Motor neuron (in vitro differentiated cells): ENCODE measurements at places on chromosomes 3 and 15.

- ATAC-seq, result no peak
These were observed 128.9 kb downstream of the CHL1 start for GRCh38 chr3:325495-325894.

- no peak for ATAC-seq
These were observed 8.0 kb downstream of the CCDC14 start for GRCh38 chr3:123952844-123953520.

- ATAC-seq, result no peak
These were observed 47.1 kb downstream of the ERC2 start for GRCh38 chr3:56421205-56421604.

DNA sequence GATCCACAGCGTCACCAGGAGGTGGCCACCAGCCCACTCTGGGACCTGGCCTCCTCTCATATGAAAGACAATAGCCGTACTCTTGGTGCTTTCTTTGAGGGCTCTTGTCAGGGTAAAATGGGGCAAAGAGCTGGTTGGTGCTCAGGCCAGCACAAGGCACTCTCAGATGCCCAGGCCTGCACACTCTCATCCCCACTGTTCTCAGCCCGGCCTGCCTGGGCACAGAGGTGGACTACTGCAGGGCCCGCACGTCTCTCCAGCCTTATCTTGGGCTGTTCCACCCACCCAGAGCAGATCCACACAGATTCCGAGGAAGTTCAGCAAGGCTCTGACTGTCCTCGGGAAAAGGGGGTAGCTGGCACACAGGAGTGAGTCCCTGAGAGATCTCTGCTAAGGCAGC lies 122.8 kb upstream of the PRR20G start:
- ATAC-seq, result no peak

- ATAC-seq, result no peak
These were observed 278.7 kb upstream of the GOLGA6L4 start for GRCh38 chr15:83956887-83957286.

GRCh38 chr15:42736178-42736792 lies 643 bp downstream of the CDAN1 start:
- ATAC-seq, result peak; percentile 34

GRCh38 chr15:61871926-61872522 lies 188.2 kb downstream of the VPS13C start:
- peak; percentile 45 for ATAC-seq

DNA sequence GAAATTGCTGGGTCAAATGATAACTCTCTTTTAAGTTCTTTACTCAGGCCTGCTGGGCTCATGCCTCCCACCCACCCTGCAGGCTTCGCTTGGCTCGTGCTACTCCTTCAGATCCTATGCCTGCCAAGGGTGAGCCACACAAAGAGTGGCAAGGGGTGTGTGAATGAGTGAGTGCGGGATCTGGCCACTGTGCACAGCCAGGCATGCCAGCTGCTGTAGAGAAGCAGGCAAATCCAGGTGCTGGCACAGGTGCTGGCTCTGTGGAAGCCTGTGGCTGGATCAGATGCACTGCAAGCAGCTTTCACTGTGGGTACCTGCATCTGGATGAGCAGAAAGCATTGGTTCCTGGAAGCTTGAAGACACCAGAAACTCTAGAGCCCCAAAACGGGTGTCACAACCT lies 1055.7 kb upstream of the EPHA6 start:
- no peak for ATAC-seq

GRCh38 chr3:122975924-122976293 lies 51.7 kb downstream of the SEMA5B start:
- ATAC-seq, result no peak

DNA sequence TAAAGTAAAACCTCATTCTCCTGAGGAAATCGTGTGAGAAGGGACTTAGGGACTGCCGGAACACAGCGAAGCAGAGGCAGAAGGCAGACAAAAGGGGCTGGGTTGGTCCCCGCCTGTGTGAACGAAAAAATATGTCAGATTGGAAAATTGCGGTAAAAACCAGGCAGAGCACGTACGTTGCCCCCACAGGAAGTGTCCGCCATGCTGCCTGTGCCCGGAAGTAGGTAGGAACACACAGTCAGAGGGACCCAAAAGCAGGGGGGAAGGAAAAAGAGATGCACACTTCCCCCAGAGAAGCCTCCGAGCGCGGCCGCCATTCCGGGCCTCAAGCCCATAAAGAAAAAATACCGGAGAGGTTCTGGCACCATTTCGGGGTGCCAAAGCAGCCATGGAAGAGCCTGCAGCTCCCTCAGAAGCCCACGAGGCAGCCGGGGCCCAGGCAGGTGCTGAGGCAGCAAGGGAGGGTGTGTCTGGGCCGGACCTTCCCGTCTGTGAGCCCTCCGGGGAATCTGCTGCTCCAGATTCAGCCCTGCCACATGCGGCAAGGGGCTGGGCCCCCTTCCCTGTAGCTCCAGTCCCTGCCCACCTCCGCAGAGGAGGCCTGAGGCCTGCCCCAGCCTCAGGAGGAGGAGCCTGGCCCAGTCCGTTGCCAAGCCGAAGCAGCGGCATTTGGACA lies at the start of gene MKRN3:
Gene MKRN3, plus strand, starts transcription at position 280 of the 676 bp plus-strand sequence. Its CDS starts 109 bp downstream, at position 389.
- ATAC-seq, result peak; percentile 72

GRCh38 chr3:72275331-72275751 lies 490.4 kb upstream of the PROK2 start:
- peak; percentile 61 for ATAC-seq

- peak; percentile 76 for ATAC-seq
These were observed 42.9 kb upstream of the APH1B start for GRCh38 chr15:63234451-63234870.

- ATAC-seq, result peak; percentile 4
These were observed 794 bp downstream of the ARPP19 start for GRCh38 chr15:52567871-52568600.

DNA sequence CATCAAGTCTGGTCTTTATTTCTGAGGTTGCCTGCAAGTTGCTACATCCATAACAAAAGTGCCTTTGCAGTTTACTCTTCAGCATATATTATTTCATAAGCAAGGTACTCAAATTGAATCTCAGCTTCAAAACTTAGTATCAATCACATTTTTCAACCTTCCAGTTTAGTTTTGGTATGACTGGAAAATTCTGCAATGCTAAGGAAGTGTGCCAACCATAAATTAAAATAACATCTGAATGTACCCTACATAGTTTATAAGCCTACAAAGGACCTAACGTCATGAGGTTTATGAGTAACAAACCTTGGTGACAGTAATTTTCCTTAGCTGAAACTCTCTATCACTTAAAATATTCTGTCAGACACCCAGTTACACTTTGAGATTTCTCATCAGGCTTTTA lies 62.8 kb downstream of the THBS1 start:
- ATAC-seq, result no peak

- no peak for ATAC-seq
These were observed 273.3 kb downstream of the ZNF385D start for GRCh38 chr3:21477541-21478288.

- no peak for ATAC-seq
These were observed 473.9 kb upstream of the THBS1 start for GRCh38 chr15:39106950-39107349.

- no peak for ATAC-seq
These were observed 73.1 kb upstream of the FEZF2 start for GRCh38 chr3:62446337-62446940.

DNA sequence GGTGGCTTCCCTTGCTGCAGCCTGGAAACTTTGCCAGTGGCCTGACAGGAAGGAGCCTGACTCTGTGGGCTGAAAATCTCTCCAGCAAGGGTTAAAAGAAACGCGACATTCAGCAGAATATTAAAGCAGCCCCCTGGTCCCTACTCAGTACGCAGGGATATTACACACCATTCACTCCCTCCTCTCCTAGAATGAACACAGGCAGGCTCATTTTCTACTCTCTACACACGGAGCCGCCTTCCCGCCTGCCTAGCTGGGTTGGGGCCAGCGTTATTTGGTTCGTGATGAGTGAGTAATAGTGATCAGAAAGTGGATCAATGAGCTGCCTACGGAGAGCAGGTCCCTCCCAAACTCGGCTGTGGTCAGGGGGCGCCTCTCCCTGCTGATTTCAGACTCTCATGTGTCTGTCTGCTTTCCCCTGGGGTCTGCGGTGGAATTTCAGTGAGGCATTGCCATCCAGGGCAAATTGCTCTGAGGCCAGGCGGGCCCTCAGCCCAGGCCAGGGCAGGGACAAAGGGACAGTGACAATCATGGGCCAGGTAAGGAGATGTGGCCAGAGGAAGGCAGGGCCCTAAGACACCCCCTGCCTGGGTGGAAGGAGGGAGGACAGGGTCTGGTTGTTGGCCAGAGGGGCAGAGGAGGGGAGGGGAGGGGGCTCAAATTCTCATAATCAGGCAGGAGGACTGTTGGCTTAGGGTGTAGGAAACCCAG lies 2.8 kb downstream of the EPHB1 start:
- ATAC-seq, result no peak

DNA sequence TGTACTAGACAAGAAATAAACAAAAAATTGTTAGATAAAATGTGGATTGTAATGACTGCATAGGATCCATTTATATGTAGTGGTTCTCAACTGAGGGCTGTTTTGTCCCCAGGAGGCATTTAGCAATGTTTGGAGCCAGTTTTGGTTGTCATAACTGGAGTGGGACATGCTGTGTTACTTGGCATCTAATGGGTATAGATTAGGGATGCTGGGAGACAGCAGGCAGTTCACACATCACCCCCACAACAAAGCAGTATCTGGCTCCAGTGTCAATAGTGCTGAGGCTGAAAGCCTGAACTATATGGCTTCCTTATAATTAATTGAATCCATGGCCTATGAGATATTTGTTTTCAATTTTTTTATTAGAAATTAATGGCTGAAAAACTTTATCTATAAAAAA lies 72.0 kb upstream of the SAMMSON start:
- ATAC-seq, result no peak

DNA sequence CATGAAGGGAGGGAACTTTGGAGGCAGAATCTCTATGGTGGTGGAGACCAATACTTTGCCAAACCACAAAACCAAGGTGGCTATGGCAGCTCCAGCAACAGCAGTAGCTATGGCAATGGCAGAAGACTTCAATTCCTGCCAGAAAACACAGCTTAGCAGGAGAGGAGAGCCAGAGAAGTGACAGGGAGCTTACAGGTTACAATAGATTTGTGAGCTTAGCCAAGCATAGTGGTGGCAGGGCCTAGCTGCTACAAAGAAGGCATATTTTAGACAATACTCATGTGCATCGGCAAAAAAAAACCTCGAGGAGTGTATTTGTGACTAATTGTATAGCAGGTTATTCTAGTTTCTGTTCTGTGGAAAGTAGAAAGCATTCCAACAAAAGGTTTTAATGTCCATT lies 6.4 kb upstream of the CSTA start:
- ATAC-seq, result no peak

DNA sequence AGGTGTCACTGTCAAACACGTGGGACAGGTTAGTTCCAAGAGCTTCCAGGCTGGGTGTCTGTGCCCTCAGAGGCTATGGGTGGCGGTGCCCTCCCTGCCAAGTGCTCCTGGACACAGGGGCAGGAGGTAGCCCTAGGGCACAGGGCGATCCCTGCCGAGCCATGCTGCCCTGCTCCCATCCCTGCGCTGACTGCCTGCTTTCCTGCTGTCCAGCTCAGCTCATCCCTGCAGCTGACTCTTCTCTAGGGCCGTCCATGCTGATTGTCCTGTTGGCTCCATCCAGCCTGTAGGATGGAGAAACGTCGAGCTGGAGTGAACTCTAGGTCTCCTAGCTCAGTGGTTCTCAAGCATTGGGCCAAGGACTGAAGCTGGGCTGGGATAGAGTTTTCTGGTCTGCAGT lies 3.7 kb downstream of the PDIA5 start:
- no peak for ATAC-seq

DNA sequence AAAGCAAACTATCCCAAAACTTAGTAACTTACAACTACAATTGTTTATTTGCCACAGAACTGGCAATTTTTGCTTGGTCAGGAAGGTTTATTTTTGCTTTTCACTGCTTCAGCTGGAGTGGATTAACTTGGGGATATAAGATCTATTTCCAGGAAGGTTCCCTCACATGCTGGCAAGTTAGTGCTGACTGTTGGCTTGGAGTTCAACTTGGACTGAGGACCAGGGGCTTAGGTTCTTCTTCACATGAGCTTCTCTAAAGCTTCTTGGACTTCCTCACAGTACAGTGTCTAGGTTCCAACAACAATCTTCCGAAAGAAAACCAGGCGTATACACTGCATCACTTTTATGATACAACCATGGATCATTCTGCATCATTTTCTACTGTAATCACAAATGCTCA lies 264.4 kb downstream of the CHL1 start:
- ATAC-seq, result no peak

GRCh38 chr3:57026944-57027343 lies 33.5 kb upstream of the SPATA12 start:
- no peak for ATAC-seq

DNA sequence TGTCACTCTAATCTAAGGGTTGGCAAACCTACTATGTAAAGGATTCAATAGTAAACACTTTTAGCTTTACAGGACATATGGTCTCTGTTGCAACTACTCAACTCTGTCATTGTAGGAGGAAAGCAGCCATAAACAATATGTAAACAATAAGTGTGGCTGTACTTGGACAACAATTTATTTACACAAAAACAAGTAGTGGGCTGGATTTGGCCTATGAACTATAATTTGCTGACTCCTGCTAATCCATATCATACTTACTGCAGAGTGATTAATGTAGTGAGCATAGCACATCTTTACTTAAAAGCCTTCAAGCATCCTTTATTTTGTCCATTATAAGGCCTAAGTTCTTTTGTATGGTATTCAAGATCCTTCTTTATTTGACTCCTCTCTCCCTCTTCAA lies 441.9 kb downstream of the ZIC1 start:
- no peak for ATAC-seq

DNA sequence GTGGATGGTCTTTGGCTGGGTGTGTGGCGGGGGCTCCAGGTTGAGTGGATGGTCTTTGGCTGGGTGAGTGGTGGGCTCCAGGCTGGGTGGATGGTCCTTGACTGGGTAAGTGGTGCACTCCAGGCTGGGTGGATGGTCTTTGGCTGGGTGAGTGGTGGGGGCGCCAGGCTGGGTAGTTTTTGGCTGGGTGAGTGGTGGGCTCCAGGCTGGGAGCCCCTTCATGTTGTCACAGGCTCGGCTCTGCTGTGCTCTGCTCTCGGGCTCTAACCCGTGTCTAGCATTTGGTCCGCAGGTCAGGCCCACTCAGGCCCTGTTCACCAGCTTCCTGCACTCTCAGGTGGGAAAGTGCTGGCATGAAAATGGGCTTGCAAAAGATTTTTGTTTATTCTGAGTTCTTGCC lies 25.1 kb downstream of the CD276 start:
- no peak for ATAC-seq

- no peak for ATAC-seq
These were observed 1036.5 kb downstream of the TUSC7 start for GRCh38 chr3:117746066-117746465.

DNA sequence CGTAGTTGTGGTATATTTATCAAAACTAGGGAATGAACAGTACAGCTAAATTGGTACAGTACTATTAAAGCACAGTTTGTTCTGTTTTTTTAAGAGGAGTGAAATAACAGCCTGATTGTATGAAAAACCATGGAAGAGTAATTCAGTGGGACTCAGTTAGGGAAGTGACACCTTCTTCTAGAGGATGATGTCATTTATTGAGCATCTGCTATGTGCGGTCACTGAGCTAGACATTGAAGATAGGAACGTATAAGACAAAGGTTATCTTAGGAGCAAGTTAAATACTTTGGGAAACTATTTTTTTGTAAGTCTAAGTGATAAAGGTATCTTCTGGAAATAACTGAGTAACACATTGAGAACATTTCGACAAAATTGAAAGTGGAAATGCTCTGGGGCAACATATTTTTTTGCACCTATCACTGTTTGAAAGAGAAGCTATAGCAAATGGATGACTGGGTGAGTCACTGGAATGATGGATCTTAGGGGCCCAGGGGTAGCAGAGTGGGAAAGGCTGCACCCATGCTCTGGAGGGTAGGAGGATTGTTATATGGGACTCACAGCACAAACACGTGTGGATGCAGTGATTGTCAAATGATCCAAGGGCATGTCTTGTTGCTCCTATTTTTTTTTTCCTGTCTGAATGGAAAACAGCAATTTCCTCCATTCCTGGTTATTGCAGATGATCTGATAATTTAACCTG lies 43.0 kb downstream of the OXNAD1 start:
- ATAC-seq, result no peak
